ENCODE measurements at places on chromosomes 1 and 21.

- peak; percentile 79 for DNase-seq
These were observed 10.8 kb upstream of the SHISA4 start for GRCh38 chr1:201877877-201878401.

GRCh38 chr1:193111641-193112090 lies 6.5 kb upstream of the GLRX2 start:
- no peak for DNase-seq

- DNase-seq, result no peak
These were observed 55.5 kb downstream of the TRABD2B start for GRCh38 chr1:47941609-47942239.

- peak; percentile 61 for DNase-seq
These were observed at the start of gene FNBP1L for GRCh38 chr1:93447481-93448291. Gene FNBP1L (plus strand): TSS chr1:93448118. CDS start chr1:93448282, 164 bp downstream.

DNA sequence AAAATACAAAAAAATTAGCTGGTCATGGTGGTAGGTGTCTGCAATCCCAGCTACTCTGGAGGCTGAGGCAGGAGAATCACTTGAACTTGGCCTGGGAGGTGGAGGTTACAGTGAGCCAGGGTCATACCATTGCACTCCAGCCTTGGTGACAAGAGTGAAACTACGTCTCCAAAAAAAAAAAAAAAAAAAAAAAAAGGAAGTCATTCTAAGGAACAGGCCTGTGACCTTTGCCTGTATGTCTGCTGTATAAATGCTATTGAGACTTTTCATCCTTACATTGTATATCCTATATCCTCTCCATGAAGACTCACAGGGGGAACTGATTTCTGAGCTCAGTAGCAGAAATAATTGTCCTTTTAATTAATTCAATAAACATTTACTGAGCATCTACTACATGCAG lies 7.5 kb upstream of the CTPS1 start:
- no peak for DNase-seq

Measured in nucleus accumbens (tissue), 56 donors.